ENCODE measurements at places on chromosomes 6 and 20.

DNA sequence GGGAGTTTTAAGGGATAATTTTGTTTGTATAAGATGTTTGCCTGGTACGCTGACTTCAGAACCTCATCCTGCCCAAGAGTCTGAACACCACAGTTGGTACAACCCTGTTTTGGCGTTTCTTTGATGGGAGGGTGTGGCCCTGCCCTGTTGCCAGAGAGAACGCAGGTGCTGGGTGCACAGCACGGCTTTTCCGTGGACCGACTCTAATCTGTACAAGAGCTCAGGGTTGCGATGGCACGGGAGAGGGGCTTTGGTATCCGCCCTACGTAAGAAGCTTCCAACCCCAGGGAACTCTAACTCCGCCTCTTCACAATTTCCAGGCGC is 1.3 kb downstream of the CYP24A1 start:
- peak overlapping the region; percentile 43 for H3K27ac ChIP-seq
- peaks cover 33% of the 10 kb centered on the region for H3K4me1 ChIP-seq
- DNase-seq, result peak; percentile 73
- H3K4me3 ChIP-seq, result peak overlapping the region; percentile 86
- peaks cover 84% of the 10 kb centered on the region for H3K27me3 ChIP-seq

DNA sequence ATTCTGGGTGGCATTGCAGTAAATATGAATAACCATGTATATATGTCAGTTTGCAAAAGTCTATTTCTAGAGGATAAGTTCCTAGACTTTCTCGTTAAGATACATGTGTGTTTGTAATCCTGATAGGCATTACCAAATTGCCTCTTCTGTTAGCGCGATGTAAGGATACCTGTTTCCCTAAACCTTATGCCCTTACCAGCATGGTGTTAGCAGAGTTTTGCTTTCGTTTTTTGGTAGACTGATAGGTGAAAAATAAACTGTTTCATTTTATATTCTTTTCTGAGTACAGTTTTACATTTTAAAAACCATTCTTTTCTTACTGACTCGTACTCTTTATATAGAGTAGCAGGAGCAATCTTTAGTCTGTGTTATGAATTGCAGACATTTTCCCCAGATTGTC is 32.3 kb downstream of the SNX9 start:
- H3K27me3 ChIP-seq, result no peaks in the 10 kb centered on the region
- H3K36me3 ChIP-seq, result peaks cover 11% of the 10 kb centered on the region
- peaks cover under 1% of the 10 kb centered on the region for H3K4me1 ChIP-seq
- no peak overlapping the region for H3K27ac ChIP-seq

GRCh38 chr6:33147807-33148666 is 44.2 kb downstream of the COL11A2 start:
- no peaks in the 10 kb centered on the region for H3K4me1 ChIP-seq
- no peak overlapping the region for H3K27ac ChIP-seq
- no peak overlapping the region for H3K4me3 ChIP-seq
- H3K36me3 ChIP-seq, result no peaks in the 10 kb centered on the region
- peaks cover 29% of the 10 kb centered on the region for H3K27me3 ChIP-seq

DNA sequence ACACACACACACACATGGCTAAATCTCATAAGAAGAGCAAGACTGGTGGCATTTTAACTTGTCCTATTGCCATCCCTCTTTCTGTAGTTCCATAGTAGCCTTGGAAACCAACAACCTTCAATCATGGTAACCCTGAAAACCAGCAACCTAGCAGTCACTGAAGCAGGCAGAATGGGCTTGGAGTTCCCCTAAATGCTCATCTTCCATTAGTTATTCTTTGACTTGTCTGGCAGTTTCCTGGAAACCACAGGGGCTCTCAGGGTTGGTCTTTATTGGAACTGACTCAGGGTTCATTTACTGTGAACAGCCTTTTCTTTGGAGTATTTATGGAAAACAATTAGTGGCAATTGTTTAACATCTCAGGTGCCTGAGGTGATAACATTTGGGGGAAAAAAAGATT is 19.4 kb upstream of the BRPF3 start:
- peaks cover 5% of the 10 kb centered on the region for H3K36me3 ChIP-seq
- H3K4me1 ChIP-seq, result no peaks in the 10 kb centered on the region
- no peak for DNase-seq

GRCh38 chr6:166032366-166033200 is 135.1 kb downstream of the TBXT start:
- H3K4me1 ChIP-seq, result no peaks in the 10 kb centered on the region
- no peak overlapping the region for H3K27ac ChIP-seq
- no peak for DNase-seq
- peaks cover 11% of the 10 kb centered on the region for H3K27me3 ChIP-seq

DNA sequence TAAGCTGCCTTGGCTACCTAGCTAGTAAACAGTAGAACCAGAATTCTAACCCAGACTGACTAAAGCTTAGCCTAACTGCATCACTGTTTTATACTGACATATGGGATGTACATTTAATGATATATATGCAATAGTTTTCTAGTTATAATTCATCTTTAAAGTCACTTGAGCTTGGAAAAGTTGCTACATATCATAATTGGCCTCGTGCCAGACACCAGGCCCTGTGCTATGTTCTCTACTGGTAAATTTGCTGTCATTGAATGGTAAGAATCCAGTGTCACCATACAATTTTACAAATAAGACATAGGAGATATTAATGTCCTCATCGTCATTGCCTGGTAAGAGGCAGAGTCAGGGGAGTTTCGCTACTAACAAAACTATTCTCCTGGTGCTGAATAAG is 396.8 kb downstream of the CDKAL1 start:
- H3K4me3 ChIP-seq, result no peak overlapping the region
- no peaks in the 10 kb centered on the region for H3K36me3 ChIP-seq
- H3K27ac ChIP-seq, result no peak overlapping the region
- DNase-seq, result no peak
- H3K27me3 ChIP-seq, result no peaks in the 10 kb centered on the region

GRCh38 chr6:1297746-1298145 is 14.2 kb upstream of the FOXQ1 start:
- H3K27ac ChIP-seq, result no peak overlapping the region
- H3K4me3 ChIP-seq, result no peak overlapping the region
- peaks cover 5% of the 10 kb centered on the region for H3K4me1 ChIP-seq
- no peak for DNase-seq

DNA sequence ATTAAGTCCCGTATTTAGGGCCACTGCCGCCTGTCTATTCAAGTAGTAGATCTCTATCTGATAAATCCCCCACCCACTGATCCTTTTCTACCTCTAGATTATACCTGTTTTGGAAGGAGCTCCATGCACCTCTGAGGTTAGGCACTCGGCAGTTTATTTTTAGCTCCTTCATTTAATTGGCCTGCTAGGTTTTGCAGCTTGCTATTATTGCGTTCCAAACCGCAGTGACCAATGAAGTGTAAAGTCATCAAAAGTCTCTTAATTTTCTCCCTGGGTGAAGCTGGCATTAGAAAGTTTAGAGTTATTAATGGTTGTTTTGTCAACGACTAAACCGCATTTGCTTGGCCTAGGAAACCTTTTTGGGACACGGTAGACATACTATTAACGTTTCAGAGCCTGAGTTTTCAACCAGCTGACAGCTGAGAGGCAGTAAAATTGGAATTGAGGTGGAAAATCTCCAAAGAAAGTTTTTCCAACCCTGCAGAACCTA is 60.0 kb downstream of the RFPL4B start:
- peaks cover 11% of the 10 kb centered on the region for H3K4me1 ChIP-seq
- no peaks in the 10 kb centered on the region for H3K36me3 ChIP-seq
- H3K27ac ChIP-seq, result no peak overlapping the region
- no peak for DNase-seq
- H3K4me3 ChIP-seq, result no peak overlapping the region

DNA sequence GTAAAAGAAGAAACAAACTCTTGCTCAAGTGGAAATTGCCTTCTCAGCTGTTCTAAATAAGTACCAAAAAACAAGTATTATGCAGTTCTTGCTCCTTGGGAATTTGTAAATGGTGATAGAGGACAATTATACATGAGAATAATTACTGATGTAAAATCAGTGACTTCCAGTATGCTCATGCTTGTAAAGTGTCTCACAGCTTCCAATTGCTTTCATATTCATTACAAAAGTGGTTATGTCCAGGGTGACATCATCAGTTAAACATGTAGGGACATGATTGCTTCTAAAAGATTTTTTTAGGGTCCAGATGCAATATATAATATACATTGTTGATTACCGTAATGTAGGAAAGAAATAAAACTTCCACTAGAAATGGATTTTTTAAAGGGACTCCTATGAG is 122.8 kb upstream of the B3GAT2 start:
- H3K36me3 ChIP-seq, result no peaks in the 10 kb centered on the region
- no peak for DNase-seq
- no peaks in the 10 kb centered on the region for H3K4me1 ChIP-seq
- no peak overlapping the region for H3K4me3 ChIP-seq
- H3K27me3 ChIP-seq, result no peaks in the 10 kb centered on the region
- H3K27ac ChIP-seq, result no peak overlapping the region

DNA sequence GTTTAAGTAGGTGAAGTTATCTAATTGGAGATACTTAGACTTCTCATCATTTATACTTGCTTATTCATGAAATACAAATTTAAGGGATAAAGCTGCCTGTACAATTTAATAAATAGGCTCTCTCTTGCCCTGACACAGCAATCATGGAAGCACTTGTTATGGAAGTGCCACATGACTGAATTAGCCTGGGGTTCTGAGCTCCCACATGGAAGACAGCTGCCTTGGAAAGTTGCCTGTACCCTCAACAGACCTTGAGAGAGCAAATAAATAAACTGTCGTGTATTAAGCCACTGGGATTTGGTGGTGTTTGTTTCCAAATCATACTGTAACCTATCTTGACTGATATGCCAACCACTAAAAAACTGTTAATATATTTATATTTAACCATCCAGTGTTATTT is 87.0 kb upstream of the RSPO3 start:
- no peaks in the 10 kb centered on the region for H3K4me1 ChIP-seq
- no peaks in the 10 kb centered on the region for H3K27me3 ChIP-seq
- no peak for DNase-seq
- H3K4me3 ChIP-seq, result no peak overlapping the region
- H3K36me3 ChIP-seq, result no peaks in the 10 kb centered on the region

GRCh38 chr20:46850416-46850815 is 44.2 kb upstream of the EYA2 start:
- peak overlapping the region; percentile 42 for H3K4me3 ChIP-seq
- H3K36me3 ChIP-seq, result no peaks in the 10 kb centered on the region
- peaks cover 15% of the 10 kb centered on the region for H3K4me1 ChIP-seq
- DNase-seq, result no peak
